ENCODE measurements at places on chromosomes 4 and X.

DNA sequence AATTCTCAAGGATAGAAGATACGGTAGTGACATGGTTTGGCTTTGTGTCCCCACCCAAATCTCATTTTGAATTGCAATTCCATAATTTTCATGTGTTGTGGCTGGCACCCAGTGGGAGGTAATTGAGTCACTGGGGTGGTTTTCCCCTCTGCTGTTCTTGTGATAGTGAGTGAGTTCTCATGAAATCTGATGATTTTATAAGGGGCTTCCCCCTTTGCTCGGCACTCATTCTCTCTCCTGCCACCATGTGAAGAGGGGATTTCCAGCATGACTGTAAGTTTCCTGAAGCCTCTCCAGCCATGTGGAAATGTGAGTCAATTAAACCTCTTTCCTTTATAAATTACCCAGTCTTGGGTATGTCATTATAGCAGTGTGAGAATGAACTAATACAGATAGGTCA is 8.5 kb upstream of the SPANXN4 start:
- no peak for DNase-seq

DNA sequence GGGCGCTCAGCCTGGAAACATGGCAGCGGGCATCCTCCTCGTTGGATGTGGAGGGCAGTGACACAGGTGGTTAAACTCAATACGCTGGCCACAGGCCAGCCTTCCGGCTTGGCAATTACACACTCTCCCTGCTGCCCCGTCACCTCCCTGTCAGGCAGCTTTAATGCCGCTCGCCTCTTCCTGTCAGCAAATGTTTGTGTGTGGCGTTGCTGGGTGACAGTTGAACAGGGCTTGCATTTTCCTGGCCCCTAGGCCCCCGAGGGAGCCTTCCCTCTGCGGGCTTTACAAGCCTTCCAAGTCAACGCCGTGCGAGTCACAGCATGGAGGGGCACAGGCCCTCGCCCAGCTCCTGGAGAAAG is 620.0 kb downstream of the BCOR start:
- DNase-seq = no peak

- DNase-seq = no peak
Measured at GRCh38 chr4:89247951-89248350, 59.6 kb downstream of the GPRIN3 start.

- no peak for DNase-seq
Measured at GRCh38 chr4:152175586-152175985, 360.3 kb downstream of the FBXW7 start.

GRCh38 chr4:64713256-64713840 is 304.1 kb upstream of the TECRL start:
- DNase-seq = peak; percentile 10

GRCh38 chr4:86613734-86614133 is 19.6 kb downstream of the PTPN13 start:
- DNase-seq = no peak

DNA sequence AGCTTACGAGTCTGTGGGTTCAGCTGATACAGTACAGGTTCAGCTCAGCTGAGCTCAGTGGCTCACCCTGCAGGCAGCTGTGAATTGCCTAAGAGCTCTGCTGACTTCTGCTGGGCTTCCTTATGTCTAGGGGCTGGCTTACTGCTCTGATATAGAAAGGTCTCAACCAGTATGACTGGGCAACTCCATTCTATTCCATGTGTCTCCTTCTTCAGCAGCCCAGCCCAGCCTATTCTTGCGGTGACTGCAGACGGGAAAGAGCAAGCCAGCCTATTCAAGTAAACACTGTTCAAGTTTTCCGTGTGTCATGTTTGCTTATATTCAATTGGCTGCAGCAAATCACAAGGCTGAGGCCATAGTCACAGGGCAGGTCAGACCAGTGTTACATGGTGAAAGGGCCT is 615.4 kb upstream of the ZFP42 start:
- DNase-seq = no peak

DNA sequence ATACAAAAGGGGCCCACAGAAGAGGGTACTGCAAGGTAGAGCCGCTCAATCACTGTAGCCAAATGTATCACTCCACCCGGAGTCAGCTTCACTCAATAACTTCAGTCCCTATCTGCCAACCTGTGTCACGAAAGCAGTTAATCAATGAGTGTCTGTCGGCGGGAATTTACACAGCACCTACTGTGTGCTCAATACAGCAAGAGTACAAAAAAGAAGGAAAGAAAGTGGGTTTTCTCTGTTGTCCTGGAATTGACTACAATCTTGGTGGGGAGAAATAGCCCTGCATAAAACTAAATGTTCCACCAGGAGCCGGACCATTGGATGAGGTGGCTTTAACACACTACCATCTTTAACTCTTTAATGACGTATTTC is 780 bp upstream of the NKRF start:
- no peak for DNase-seq

- DNase-seq = no peak
Measured at GRCh38 chrX:107574054-107574683, 54.1 kb upstream of the PRPS1 start.

- no peak for DNase-seq
Measured at GRCh38 chrX:33336783-33337182, 125.4 kb upstream of the DMD start.

DNA sequence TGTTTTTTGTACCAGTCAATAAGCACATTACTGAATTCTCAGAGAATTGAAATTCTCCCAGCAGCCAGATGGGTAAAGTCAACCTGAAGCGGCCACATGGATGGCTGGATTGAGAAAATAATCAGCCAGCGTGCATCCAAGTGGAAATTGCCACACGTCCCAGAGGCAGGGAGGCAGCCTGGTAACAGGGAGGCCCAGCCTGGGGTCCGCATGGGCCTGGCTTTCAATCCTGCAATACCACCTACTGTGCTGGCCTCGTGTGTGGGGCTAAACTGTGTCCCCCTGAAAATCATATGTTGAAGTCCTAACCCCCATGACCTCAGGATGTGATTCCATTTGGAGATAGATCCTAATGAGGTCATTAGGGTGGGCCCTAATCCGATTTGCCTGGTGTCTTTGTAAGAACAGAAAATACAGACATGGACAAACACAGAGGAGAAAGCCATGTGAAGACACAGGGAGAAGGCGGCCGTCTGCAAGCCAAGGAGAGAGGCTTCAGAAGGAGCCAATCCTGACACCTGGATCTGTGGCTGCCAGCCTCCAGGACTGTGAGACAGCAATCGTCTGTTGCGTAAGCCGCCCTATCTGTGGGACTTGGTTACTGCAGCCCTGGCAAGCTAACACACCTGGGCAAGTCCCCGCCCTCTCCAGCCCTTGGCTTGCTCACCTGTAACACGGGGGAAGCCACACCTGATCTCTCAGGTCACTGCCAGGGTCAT is 90.3 kb downstream of the JAKMIP1 start:
- DNase-seq = no peak

DNA sequence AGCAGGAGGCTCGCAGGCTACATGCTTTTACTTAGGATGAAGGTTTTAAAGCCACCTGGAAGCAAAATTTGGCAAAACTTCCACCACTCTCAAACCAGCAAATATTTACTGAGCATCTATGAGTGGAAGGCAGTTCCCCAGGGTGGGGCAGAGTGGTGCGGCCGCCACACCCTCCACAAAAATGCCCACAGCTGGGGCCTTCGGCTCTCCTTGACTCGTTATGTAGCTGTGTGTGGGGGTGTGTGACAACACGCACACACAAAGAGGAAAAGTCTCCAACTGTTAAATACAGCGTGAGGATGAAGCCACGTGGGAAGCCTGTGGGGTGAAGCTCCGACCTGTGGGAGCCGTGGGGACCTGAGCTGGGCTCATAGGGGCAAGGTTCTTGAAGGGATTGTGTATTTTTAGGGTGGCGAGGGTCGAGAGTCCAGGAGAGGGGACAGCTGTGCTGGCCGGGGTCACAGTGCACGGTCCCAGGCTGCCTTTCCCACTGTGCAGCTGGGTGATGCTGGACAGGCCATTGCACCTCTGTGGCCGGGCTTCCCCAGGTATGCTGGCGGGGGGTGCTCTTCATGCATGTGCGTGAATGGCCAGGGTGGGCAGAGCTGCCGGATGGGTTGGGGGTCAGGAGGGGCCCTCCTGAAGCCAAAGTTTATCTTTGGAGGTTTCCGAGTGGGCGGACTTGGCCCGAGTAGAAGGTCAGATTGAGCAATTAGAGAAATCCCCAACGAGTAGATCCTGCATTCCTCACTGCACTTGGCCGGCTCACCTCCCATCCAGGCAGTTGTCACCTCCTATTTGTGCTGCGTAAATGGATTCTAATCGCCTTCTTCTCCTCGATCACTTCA is 25.4 kb downstream of the SORCS2 start:
- DNase-seq = no peak

- peak; percentile 8 for DNase-seq
Measured at GRCh38 chrX:121333942-121334341, 286.5 kb downstream of the GLUD2 start.

GRCh38 chr4:971666-972500 is 1.5 kb downstream of the DGKQ start:
- DNase-seq = no peak

- no peak for DNase-seq
Measured at GRCh38 chr4:177100307-177100706, 209.4 kb upstream of the NEIL3 start.

DNA sequence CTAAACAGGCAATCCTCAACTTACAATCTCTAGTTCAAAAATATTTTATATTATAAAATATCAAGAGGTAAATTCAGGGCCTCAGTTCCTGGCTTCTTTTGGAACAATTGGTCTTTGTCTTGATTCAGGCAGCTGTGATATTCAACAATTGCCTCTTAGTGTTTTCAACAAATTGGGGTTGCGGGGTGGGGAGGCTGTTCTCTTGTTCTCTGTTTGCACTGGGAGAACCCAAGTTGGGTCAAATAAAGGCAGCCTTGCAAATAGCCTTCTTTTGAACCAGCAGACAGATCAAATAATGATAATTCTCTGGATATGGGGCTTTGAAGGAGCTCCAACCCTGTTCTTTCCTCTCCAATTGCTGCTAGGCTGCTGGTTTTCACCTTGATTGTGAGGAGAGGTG is 142.5 kb downstream of the COL4A5 start:
- DNase-seq = no peak

DNA sequence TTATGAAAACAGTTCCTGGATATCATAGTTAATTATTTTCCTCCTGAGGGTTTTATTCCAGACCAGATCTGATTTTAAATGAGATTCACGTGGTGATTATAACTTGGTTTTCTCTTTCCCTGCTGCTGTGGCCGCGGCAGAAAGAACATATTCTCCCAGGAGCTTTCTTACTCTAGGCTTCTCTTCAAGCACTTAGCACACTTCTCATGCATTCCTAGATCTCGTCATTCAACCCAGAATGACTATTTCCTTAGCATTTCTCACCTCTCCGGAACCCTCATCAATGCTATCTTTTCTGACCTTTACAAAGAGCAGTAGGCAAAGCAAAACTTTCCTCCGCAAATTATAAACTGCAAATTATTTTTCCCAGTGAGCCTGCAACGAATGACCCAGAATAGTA is 122.9 kb downstream of the GPAT3 start:
- DNase-seq = no peak

DNA sequence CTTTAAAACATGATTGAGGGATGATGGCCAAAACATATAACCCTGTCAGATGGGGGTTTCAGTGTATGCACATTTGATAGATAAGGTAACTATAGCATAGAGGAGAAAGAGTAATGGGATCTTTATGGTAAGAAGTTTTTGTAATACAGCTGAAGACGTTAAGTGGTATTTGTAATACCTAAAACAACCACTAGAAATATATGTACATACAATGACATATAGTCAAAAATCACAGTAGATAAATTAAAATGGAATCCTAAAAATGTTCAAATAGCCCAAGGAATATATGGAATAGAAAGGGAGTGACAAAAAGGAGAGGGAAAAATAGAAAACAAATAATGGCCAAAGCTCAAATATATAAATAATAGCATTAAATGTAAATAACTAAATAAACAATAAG is 371.3 kb upstream of the FSTL5 start:
- no peak for DNase-seq

DNA sequence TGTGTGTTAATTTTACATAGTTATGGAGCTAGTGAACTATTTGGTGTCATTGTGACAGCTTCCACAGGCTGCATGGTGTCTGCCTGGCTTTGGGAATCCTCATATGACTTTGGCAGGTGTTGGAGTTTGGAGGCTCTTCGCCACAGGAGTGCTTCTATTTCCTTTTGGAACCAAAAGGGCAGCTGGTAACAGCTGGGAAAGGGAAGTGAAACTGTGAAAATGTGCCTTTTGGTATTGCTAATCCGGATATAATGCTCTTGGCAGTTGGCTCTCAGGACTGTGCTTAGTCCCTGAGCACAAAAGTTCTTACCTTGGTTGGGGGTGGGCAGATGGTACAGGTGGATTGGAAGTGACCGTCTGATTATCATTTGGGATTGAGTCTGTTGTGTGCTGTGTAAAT is 18.1 kb downstream of the OFD1 start:
- DNase-seq = peak; percentile 27

GRCh38 chrX:24149351-24150050 is at the start of gene ZFX:
Gene ZFX (plus strand): TSS chrX:24149729. CDS start chrX:24172743, 23,014 bp downstream.
- DNase-seq = peak; percentile 58

DNA sequence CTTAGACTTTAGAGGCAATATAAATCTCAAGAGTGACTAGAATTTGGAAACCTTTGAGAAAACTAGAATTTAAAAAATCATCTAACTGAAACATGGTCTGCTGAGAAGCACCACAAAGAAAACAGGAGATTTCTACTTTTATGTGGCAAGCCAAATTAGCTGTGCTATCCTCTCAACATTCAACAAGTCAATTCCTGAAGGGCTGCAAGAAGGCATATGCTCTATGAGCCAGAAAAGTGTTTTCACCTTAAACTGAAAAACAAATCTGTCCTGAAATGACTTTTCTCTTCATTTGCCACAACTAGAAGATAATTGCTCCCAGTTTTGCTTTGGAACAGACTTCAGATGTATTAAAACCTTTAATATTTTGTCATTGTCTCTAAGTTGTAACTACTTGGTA is 263.2 kb upstream of the EDNRA start:
- DNase-seq = no peak

GRCh38 chr4:89868276-89868675 is 26.4 kb upstream of the MMRN1 start:
- no peak for DNase-seq

DNA sequence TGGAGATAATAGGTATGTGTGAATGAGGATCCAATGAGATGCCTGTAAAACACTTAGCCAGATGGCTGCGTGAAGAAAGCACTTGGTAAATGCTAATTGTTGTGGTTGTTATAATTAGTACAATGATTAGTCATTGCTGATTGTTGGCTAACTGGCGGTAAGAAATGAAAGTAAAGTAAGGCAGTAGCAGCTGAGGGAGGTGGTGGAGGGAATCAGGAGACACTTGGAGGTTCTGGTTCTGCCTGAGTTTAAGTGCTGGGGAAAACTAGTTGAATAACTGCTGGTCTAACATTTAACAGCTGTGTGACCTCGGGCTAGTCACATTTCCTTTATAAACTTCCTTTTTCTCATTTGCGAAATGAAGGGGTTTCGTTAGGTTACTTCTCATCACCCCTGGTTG is 30.9 kb downstream of the CD38 start:
- DNase-seq = peak; percentile 31

Data from GM13976 (cell line).